ENCODE measurements at places on chromosomes 3 and 15.

DNA sequence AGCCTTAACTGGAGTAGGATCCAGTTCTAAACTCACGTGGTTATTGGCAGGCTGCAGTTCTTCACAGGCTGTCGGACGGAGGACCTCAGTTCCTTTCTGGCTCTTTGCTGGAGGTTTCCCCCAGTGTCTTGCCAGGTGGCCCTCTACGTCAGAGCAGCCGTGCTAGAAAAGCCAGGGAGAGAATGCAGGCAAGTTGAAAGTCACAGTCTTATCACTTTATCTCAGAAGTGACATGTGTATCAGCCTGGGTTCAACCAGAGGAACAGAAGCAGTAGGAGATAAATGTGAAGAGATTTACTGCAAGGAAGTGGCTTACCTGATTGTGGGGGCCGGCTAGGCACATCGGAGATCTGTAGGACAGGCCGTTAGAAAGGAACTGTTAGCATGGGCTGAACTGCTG is 125.3 kb upstream of the BNIP2 start:
- no peak for DNase-seq

GRCh38 chr3:12953201-12953995 is 112.0 kb upstream of the RPL32 start:
- no peak for DNase-seq

DNA sequence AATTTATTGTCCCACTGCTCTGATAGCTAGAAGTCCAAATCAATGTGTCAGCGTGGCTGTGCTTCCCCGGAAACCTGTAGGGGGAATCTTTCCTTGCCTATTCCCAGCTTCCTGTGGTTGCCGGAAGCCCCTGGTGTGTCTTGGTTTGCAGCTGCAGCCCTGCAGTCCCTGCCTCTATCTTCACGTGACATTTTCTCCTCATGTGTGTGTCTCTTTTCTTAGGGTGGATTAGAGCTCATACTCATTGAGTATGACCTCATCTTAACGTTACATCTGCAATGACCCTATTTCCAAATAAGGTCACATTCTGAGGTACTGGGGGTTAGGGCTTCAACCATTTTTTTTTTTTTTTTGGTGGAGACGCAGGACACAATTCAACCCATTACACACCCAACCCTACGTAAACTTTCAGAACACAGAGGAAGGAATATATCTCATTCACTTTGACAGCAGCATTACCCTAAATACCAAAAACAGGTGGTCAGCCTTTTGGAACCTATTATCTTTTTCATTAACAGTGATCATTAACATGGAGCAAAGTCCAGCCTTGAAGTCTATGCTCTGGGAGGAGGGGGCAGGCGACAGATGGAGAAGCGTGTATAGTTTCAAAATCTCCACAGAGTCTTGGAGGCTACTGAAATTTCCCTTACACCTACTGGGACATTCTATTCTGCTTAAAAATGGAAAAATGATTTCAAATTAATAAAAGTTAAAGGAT is 88.6 kb downstream of the RYK start:
- DNase-seq = no peak

DNA sequence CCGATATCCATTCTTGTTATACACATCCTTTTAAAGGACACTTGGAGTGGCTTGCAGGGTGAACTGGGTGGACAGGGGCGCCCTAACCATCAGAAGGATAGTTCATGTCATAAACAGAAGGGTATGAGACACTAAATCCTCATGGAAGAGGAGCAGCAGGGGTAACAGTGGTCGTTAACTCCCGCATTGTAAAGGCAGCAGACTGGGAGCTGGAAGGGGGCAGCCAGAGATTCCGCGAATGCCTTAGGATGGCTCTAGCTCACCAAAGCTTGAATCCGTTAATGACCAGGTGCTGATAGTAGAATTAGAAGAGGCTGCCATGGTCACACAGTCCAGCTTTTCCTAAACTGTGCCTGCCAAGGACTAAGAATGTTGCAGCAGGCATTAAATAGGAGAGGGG is 85.2 kb upstream of the ANKRD34C start:
- DNase-seq = no peak

DNA sequence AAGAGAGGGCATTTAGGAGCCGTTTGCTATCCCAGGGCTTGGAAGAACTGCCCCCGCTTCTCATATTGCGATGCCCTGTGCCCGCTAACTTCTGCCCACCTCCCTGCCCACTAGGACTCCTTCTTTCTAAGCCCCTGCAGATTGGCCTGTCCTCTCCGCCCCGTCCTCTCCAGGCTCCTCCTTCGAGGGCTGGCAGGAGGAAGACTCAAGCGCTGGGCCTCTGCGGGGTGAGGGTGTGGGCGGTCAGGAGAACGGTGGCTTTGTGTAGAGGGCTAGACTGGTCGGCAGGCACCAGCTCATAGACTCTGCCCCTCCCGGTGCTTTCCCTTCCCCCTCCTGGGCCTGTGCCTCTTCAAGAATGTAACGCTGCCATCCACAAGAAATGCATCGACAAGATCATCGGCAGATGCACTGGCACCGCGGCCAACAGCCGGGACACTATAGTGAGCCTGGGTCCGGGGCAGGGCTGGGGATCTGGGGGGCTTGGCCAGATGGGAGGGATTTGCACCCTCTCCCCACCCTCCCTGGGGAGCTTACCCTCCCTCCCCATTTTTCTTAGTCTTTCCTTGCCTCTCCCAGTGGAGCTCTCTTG is 21.9 kb downstream of the PRKCD start:
- no peak for DNase-seq

- DNase-seq = no peak
These were observed 7.8 kb upstream of the RFX7 start for GRCh38 chr15:56251315-56252095.
